ENCODE measurements at places on chromosomes 11 and 22.

GRCh38 chr22:45239681-45240051, 1.0 kb downstream of the KIAA0930 start:
- DNase-seq = no peak

GRCh38 chr22:38868886-38869381, 3.1 kb downstream of the CBX6 start:
- DNase-seq = peak; percentile 77

DNA sequence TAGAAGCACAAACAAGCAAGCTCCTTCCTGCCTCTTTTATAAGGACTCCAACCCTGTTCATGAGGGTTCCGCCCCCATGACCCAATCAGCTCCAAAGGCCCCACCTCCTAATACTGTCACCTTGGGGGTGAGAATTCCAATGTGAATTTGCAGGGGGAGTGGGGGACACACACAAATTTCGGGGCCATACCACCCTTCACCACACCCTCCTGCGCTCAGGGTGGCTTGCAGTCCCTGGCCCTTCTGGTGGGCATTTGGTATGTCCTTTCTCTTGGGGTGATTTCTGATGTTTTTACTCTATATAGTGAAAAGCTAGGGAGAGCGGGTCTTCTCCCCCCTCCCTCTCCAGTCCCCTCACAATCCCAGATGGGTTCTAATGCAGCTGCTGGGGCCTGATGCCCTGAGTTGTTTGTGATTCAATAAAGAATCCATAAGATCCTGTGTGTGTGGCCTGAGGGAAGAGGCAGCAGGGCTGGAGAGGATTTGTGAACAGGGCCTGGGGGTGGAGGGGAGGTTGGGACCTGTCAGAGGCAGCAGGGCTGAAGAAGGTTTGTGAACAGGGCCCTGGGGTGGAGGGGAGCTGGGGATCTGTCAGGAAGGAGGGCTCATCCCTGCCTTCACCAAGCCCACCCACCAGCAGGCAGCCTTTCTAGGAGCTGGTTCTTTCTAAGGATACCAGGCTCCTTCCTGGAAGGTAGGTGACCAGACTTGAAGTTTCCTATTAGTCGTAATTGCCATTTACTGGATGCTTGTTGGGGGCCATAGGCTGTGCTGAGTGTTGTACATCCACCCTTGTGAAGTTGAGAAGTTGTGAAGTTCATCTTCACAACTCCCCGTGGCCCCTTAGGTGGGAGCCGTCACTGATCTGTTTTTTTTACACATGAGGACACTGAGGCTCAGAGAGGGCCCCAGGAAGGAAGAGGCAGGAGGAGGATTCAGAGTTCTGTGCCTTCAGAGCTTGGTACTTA, 7.9 kb downstream of the SLC35C1 start:
- no peak for DNase-seq

- no peak for DNase-seq
These were observed 43.4 kb upstream of the PITPNB start for GRCh38 chr22:27962268-27963044.

DNA sequence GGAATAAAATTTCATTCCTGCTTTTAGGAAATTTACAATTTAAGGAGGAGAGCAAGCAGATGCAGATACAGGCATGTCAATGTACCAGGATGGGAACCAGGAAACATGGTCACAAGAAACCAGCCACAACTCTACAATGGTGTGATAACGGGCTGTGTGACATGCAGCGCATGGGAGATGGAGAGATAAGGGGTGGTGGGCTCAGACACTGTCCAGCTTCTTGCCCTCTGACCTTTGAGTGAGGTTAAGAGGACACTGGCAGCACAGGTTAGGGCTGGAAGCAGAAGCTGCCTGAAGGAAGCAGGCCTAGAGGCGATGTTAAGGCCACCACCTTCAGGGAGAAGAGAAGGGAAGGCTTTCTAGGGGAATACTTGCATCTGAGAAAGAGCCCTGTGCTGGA, 2.3 kb upstream of the SORL1-AS1 start:
- no peak for DNase-seq

- DNase-seq = no peak
These were observed 20.7 kb upstream of the CECR2 start for GRCh38 chr22:17348464-17349103.

DNA sequence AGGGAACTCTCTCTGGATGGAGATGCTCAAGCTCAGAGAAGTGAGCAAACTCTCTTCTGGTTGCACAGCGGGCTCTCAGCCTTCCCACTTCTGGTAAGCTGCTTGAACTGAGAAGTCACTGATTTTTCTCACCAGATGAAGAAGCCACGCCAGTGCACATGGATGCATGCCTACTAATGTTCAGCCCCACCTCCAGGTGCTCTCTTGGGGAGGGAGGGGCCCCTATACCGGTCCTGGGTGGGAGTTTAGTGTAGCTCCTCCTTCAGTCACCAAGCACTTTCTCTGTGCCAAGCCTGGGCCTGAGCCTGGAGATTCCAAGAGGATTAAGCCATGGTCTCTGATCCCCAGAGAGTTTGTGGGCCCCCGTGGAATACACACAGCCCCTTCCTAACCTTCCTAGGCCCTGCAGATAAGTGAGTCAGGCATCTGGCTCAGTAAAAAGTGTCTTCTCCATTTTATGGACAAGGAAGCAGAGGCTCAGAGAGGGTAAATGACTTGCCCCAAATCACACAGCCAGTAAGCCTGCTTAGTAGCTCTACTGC, 142.2 kb downstream of the ST3GAL4 start:
- DNase-seq = no peak

- peak; percentile 5 for DNase-seq
These were observed 271.4 kb downstream of the ETS1 start for GRCh38 chr11:128315933-128316332.

- DNase-seq = no peak
These were observed 229.9 kb upstream of the PITPNB start for GRCh38 chr22:28148816-28149465.

DNA sequence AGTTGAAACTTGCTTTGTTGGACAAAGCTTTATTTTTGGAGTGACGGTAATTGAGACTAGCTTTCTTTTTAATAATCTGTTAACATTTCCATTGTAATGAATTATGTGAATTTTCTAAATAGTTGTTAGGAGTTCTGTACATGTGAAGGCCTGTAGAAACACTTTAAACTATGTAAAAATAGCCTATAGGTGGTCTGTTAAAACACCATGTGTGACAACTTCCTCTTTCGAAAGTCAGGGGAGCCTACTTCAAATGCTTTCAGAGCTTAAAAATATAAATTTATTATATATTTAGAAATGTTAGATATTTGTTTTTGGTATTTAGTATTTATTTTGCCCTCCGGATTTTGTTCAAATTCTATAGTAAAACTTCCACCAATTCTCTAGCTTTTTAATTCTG, 28.7 kb downstream of the DDIAS start:
- DNase-seq = no peak

DNA sequence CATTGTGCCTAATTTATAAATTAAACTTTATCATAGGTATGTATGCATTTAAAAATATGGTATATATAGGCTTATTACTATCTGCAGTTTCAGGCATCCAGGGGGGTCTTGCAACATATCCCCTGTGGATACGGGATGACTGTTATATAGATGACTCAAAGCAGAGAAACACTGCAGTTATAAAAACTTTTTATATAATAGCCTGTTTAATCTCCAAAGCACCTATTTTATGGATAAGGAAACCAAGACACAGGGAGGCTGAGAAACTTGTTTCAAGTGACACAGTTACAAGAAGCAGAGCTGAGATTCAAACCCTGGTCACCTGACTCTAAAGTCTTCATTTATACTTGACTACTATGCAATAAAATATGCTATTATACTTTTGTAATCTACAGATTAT, 897.7 kb downstream of the KCNA4 start:
- DNase-seq = peak; percentile 1

DNA sequence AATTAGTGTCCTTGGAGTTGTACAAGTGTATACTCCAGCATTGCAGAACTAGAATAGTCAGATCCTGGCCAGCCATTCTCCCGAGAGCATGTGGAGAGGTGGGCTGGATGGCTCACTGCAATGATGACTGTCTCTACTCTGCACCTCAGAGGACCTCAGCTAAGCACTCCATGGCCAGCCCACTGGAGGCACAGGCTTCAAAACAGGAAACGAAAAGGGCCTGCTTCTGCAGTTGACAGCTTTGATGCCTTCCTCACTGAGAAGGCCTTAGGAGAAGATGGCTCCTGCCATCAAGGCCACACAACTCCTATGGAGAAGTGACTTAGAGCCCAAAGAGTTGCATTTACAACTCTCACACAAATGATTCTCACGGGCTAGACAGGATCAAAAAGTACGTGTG, 9.1 kb downstream of the POLD4 start:
- DNase-seq = no peak

DNA sequence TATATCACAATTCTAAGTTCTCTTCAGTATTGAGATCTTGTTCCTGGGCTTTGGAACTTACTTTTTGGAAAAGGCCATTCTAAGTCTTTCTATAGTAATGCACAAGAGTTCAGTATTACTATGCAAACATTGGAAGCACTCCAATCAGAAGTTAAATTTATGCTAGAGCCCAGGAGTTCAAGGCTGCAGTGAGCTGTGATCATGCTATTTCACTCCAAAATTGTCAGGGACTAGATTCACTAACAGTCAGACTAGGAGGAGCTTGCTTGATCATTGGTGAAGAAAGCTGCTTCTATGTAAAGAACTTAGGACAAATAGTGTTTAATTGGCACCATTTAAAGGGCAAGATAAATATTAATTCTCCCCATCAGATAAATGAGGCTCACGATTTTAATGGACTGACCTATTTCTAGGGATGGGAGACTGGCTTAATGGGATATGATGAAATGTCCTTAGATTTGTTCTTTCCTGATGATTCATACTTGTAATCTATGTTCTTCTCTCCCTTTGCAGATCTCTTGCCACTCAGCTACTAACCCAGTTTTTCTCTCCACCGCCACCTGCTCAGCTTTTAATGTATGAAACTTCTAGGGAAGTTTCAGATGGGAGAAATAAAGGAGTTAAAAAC, 32.6 kb upstream of the TMEM123 start:
- DNase-seq = no peak

- no peak for DNase-seq
These were observed 186.1 kb downstream of the ARHGAP42 start for GRCh38 chr11:100872951-100873740.

- DNase-seq = no peak
These were observed 99.6 kb downstream of the CSNK2A3 start for GRCh38 chr11:11253497-11253896.

DNA sequence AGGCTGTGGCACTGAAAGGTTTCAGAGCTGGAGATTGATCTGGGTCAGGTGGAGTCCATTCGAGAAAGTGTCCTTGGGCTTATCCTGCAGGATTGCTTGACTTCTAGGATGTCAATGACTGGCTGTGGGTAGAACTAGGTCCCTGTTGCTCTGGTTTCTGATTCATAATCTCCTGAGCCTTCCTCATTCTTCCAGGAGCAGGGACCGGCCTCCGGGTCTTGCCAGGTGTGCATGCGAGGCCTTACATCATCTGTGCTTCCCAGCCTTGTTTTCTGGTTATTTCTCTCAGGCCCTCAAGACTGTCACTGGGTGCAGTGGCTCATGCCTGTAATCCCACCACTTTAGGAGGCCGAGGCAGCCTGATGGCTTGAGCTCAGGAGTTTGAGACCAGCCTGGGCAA, 33.3 kb upstream of the SORL1-AS1 start:
- no peak for DNase-seq

DNA sequence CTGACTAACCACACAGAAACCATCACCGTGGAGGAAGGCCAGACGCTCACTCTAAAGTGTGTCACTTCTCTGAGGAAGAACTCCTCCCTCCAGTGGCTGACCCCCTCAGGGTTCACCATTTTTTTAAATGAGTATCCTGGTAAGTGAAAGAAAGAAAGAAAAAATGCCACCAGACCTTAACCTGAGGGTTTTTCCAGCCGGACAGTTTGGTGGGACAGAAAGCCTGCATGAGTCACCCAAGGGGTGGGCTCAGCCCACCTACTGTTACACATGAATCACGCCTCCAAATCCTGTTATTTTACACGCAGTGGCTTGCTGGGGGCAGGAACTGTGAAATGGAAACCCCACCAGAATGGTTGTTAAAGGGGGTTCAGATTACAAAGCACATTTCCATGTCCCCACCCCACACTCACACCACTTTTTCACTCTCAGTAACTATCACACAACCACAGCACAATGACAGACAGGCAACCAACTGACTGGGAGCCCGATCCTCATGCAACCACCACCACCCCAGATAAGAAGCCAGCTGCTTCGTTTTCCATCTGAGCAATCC, 11.9 kb downstream of the CRTAM start:
- no peak for DNase-seq

DNA sequence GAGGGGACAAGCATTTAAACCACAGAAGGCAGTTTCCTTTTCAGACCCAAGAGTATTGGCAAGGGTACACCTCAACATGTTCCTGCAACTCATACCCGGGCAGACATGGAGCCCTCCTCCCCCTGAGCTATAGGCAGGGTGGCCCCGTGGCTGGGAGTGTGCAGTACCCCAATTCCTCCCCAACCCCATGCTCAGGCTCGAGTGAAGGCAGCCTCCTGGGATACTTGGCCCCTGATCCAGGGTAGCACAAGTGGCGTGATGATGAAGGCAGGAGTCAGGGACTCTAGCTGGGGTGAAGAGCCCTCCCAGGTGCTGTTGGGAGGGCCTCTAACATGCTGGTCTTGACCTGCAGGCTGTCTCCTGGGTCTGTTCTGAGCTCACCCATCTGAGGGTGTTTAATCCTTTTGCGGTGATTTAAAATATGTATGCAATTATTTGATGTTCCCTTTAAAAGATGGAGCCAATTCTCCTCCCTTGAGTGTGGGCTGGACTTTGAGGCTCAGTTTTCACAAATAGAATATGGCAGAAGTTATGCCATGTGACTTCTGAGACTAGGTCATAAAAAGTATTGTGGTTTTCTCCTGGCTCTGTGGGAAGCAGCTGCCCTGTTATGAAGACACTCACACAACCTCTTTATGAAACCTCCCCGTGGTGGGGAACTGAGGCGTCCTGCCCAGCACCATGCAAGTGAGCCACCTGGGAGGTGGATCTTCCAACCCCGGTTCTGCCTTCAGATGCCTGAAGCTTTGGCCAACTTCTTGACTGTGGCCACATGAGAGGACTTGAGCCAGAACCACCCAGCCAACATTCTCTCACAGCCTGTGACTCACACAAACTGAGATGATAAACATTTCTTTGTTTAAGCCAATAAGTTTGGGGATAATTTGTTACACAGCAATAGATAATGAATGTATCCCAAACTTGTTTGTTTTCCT, 54.7 kb upstream of the NECTIN1 start:
- no peak for DNase-seq

DNA sequence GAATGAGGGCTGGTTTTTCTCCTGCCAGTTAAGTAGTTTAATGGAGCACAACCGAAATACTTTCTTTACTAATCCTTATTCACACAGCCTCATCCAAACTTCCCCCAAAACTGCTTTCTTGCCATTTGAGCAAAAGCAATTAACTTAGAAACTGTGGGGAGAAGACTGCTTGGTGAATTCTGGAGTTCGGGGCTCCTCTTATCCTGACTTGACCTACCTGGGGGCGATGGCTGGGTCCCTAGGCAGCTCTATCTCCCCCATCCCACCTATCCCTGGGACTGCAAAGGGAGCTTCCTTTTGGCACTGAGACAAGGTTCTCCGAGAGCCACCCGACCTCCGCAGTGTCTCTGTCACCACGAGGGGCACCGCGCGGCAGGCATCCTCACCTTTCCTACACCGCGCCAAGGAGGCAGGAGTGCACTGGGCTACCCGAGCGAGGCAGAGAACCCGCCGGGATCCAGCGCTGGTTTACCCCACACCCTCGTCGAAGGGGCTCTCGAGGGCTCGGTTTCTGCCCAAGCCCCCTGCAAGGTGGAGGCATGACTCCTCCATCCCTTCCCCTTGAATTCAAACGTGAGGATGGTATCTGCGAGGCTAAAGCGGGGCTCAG, 759 bp downstream of the DESI1 start:
- DNase-seq = peak; percentile 10

GRCh38 chr11:69682221-69682620, 7.1 kb upstream of the LTO1 start:
- DNase-seq = no peak
